NCI-H1436 (cell line): ENCODE measurements at places on chromosomes 1 and 21.

DNA sequence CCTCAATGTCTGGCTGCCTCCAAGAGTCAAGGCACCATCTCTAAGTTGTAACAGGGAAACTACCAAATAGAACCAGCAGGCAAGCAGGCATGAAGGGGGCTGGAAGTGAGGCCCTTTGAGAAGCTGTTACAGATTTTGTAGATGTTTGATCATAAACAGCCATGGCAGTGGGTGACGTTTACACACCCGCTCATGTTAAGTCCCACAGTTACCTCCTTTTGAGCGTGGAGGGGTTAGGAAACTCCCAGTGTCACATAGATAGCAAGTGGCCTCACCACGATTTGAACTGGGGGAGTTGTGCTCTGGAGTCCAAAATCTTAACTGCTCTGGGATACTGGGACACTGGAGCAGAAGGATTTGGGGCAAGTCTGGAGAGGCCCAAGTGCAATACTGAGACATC lies 192.4 kb downstream of the HIVEP3 start:
- no peak for DNase-seq

GRCh38 chr1:174788981-174789380 lies 210.8 kb upstream of the CACYBP start:
- no peak for DNase-seq

DNA sequence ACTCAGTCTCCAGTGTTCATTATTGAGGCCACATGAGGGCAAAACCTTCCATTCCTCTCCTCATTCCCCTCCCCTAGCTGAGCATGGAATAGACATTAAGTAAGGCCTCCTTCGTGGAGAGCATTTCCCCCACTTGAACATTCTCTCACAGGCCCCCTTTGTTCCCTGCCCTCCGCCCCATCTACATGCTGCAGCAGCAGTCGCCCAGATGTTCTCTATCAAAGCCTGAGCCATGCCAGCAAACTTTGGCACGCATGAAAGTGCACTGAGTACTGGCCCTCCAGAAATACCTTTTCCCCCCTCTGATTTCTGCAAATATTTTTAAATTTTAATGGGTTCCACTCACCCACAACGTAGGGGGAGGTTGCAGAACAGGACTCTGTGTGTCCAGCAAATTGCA lies 20.9 kb upstream of the GORAB start:
- DNase-seq: no peak

GRCh38 chr1:55250399-55251075 lies 35.4 kb upstream of the USP24 start:
- DNase-seq: no peak

DNA sequence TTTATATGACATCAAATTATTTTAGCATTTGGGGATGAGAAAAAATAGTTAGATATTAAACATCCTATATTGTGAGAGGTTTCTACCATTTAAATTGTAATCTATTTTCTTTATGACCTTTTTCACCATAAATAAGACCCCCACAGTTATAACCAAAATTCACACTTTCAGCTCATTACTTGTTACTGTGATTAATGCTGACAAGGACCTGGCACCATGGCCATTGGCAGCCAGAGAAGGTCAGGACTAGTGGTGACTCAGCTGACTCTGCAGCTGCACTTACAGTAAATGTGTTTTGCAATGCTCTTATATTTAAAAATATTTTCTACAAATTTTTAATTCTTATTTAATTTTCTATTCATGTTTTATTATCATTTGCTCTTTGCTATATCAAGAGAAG lies 133.3 kb upstream of the C1orf105 start:
- no peak for DNase-seq

- no peak for DNase-seq
These were observed 69.0 kb downstream of the PGBD5 start for GRCh38 chr1:230356869-230357794.

- no peak for DNase-seq
These were observed 121.1 kb upstream of the ADAR start for GRCh38 chr1:154729031-154729442.

- DNase-seq: no peak
These were observed 169.8 kb upstream of the DUSP10 start for GRCh38 chr1:221911714-221912113.

DNA sequence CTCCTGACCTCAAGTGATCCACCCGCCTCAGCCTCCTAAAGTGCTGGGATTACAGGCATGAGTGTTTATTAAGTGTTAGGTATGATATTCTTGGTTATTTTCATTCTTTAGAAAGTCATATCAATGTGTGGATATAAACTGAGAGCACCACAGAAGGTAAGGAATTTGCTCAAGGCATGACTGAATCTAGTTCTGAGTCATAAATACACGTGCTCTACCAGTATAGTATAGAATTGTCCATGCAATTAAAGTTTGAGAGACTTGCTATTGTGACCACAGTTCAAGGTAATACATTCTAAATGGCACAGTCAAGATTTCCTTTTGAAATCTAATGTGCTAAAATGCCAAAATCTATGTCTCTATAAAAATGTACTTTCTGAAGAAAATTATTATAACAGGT lies 401.1 kb upstream of the CHRM3 start:
- no peak for DNase-seq

GRCh38 chr1:230243583-230244353 lies 176.7 kb downstream of the GALNT2 start:
- DNase-seq: no peak
